Stimulated activated CD8-positive, alpha-beta memory T cell treated with anti-CD3 and anti-CD28 coated beads, Interleukin-2, amount 100 ng/mL, for 1 hour (primary cell): ENCODE measurements at places on chromosomes 11 and 22.

- no peak for DNase-seq
Observed at GRCh38 chr11:113238721-113239120, 75.7 kb upstream of the TTC12 start.

DNA sequence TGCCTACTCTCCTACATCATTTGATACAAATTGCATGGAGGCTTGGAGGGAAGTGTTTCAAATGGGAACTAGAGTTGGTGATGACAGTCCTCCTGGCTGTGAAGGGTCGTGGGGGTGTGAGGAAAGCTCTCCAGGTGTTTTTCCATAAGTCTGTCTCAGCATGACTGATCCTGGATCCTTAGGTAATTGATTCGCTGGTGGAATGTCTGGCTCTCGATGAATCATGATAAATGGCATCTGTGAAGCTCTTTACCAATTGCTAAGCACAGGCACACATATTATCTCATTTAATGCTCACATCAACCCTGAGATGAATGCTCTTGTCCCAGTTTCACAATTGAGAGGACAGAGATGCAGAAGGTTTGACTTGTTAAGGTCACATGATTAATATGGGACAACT lies 107.5 kb downstream of the PKNOX2 start:
- DNase-seq = no peak

DNA sequence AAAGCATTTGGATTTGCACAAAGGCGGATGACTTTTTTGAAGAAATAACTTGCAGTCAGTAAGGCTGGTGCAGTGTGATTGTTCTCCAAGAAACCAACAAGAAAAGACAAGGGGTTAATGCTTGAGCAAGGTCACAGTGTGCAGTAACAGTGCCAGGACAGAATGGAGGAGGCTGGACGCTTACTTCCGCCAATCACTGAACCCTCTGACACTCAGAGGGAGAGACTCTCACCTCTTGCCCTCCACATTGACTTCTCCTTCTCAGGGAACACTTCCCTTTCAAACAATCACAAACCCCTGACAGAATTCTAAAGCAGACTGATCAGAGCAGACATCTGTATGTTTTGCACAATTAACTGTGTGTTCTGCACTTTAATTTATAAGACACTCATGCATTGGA lies 228.4 kb downstream of the BLID start:
- no peak for DNase-seq

DNA sequence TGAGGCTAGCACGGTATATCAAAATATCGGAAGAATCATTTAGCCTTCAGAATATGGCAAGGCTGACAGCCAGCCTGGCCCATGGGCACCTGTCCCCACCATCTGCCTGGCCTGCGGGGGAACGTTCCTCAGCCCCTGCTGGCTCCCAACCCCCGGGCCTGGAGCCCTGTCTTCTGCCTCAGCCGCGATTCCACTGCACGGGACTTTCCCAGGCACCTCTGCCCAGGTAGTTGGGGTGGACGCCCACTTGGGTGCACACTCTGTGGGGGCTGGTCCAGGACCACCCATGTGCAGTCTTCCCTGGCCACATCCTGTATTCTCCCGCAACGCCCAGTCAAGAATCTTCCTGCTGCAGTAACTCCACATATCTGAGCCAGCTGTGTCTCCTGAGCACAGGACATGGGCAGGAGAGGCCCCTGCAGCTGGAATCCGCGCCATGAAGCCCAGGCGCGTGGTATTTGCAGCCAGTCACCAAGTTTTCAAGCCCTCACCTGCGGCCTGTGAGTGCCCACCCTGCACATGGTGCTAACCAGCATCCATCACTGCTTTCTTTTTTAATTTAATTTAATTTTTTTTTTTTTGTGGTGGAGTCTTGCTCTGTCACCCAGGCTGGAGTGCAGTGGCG lies 77.9 kb downstream of the KCNQ1 start:
- no peak for DNase-seq

DNA sequence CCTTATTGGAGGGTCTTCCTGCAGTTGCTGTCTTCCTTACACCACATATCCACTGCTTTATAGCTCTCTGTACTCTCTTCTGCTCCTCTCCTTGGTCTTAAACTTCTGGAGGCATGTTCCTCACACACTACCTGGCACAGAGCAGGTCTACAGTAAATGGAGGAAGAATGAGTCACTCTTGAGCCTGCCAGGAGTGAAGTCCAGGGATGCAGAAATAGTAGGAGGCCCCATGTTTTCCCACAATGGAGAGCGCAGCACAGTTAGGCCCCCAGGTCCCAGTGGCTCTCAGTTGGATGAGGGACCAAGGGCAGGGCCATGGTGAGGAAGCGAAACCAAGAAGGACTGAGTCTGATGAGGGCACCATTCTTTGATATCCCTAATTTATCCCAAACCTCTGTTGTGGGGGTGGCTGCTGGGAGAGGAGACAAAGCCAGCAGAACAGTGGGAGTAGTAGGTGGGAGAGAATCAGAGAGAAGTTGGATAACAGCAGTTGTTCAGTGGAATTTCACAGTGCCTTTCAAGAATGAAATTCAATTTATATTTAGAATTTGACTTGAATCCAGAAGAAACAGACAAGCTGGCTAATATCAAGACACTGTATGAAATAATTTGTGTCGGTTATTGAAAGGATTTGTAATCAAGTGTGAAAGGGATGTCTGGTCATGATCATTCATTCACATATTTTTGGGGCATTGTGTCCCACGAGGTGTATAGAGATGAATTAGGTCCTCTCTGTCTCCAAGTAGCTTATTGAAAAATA lies 187.8 kb downstream of the HIPK3 start:
- no peak for DNase-seq

DNA sequence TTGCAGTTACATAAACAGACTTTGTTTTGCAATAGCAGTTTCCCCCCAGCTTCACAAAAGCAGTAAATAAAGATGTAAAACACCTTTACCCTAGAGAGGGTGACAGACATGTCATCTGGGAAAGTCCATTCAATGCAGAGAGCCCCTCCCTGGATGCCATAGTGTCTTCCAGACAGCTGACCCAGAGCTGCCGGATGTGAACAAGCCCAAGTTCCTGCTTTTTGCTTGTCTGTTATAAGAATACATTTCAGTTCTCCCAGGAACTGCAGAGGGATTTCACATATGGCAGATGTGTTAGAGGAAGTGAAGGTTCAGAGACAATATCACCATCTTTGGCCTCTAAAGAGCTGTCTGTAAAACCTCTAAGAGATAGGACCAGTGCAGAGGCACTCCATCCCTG lies 48.9 kb downstream of the RELT start:
- no peak for DNase-seq

DNA sequence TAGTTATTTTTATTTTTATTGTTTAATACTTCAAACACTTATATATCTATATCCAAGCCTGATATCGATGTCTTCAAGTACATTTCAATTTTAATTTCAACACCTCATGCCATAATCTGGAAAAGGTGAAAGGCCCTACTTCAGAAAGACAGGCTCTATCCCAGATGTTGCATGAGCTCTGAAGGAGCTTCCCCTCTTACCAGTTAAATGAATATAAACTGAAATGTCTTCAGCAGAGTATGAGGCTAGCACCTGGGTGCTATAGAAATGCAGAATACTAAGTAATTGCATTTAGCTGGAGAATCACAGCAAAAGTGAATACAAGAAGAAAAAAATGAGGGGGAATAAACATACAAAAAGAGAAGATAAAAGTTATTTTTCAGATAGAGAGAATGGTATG lies 11.5 kb upstream of the GRIA4 start:
- DNase-seq = no peak

DNA sequence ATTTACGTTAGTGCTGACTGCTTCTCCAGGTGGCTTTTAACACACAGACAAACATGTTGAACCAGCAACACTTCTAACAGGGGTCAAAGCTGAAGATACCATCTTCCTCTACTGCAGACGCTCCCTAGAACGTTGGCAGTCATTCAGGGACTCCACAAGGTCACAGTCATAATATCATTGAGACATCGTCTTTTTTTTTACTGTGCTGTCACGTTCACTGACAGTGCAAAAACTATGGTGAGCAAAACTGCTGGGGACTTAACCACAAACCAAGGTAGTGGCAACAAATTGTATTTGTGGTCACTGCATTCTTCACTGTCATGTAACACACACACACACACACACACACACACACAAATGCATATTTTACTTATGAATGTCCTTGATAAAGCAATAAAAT lies 244.9 kb downstream of the CASP12 start:
- no peak for DNase-seq

- DNase-seq = no peak
Observed at GRCh38 chr22:29307596-29308147, 1.2 kb downstream of the GAS2L1 start.
